ENCODE measurements at places on chromosomes 7 and 10.

DNA sequence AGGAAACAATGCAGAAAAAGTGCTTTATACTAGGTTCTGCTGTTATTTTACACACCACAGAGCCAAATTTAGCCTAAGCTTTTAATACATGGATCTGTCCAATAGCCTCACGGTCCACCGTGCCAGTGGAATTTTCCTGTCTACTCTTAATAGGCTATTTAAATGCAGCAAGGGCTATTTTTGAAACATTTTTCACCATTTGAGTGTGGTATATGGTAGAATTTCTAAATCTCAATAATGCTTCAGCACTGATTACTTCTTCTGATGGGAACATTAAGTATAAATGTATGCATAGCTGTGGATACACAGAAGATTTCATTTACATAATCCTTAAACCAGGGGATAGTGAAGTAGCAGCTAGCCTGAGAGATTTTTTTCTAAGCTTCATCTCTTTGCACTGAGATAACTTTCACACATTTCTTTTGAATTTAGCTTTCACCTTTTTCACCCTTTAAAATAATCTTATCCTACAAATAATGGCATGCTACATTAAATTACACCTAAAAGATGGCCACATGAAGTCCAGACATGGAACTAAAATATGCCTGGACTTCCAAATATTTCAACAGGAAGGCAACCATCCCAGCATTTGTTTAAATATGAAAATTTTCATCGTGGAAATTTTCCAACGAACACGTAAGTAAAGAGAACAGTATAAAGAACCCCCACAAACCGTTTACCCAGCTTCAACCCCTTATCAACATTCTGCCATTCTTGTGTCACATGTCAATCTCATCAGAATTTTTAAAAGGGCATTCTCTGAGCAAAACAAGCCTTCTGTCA is 45.4 kb downstream of the AMPH start:
- no peak for DNase-seq

DNA sequence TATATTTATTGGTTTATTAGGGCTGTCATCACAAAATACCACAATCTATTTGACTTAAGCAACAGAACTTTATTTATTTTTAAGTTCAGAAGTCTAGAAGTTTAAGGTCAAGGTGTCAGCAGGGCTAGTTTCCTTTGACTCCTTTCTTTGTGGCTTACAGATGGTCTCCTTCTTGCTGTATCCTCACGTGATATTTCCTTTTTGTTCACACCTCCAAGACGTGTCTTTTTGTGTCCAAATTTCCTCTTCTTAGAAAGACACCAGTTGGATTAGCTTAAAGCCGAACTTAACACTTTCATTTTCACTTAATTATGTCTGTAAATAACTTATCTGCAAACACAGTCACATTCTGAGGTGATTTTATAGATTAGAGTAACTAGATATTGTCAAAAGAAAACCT is 631.4 kb upstream of the POT1 start:
- no peak for DNase-seq

GRCh38 chr7:3243256-3243655 is 57.8 kb upstream of the SDK1 start:
- no peak for DNase-seq

GRCh38 chr7:52260046-52260665 is 775.3 kb upstream of the POM121L12 start:
- no peak for DNase-seq

- DNase-seq, result no peak
Measured at GRCh38 chr10:553233-553632, 136.2 kb downstream of the DIP2C start.

DNA sequence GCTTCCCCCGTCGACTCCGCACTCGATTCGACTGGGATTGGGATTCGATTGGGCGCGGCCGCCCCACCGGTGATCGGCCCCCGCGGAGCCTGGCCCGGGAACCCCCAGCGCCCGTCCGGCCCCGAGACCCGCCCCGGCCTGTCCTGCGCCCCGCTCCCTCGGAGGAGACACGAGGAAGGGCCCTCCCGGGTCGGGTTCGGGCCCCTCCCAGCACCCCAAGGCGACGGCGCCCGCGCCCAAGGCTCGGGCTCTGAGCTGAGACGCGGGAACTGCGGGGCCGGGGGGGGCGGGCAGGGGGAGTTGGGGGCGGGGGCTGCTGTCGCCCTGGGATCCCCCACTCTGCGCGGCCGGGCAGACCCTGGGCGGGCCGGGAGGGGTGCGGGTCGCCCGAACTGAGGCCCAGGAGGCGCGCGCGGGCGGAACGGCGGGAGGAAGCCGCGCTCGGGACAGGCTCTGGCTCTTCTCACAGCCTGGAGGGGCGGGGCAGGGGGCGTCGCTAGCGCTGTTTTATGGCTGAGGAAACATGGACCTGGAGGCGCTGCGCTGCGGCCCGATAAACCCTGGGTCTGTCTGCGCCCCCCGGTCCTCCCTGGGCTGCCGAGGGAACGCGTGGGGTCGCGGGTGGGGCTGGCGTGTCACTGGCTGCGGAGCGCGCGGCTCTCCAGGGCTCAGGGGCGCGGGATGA is 1.7 kb upstream of the NKX6-2 start:
- DNase-seq, result no peak

DNA sequence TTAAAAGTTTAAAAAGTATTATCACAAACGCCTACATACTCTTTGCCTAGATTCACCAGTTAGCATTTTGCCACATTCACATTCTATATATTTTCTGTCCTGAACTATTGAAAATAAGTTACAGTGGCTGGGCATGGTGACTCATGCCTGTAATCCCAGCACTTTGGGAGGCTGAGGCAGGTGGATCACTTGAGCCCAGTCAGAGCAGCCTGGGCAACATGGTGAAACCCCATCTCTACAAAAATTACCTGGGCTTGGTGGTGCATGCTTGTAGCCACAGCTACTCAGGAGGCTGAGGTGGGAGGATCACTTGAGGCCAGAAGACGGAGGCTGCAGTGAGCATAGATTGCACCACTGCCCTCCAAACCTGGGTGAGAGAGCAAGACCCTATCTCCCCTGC is 5.3 kb downstream of the ARPC1A start:
- no peak for DNase-seq

DNA sequence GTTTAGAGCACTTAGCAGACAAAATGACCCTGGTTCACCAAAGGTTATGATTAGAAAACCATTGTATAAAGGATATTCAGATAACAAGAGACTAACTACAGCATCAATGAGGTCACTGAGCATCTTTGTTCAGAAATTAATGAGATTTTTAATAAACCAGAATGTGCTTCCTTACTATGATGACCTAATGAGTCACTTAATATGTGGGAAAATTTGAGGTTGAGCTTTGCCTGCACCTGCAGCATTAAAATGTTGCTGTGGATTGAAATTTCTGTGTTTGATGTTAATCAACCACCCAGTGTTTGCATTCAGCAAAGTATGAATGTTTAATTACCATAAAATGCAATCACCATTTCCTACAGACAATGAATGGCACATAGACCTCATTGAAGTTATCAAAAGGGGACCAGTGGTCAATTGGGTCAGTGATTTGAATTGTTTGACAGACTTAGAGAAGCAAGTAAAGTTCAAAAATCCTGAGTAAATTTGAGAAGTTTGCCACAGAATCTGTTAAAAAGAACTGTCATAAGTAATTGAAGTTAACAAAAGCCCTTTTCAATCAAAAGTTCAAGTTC is 45.8 kb downstream of the EXOC6 start:
- no peak for DNase-seq

GRCh38 chr7:69656890-69657289 is 58.6 kb downstream of the AUTS2 start:
- no peak for DNase-seq

GRCh38 chr10:4576206-4576605 is 249.8 kb upstream of the AKR1E2 start:
- no peak for DNase-seq

DNA sequence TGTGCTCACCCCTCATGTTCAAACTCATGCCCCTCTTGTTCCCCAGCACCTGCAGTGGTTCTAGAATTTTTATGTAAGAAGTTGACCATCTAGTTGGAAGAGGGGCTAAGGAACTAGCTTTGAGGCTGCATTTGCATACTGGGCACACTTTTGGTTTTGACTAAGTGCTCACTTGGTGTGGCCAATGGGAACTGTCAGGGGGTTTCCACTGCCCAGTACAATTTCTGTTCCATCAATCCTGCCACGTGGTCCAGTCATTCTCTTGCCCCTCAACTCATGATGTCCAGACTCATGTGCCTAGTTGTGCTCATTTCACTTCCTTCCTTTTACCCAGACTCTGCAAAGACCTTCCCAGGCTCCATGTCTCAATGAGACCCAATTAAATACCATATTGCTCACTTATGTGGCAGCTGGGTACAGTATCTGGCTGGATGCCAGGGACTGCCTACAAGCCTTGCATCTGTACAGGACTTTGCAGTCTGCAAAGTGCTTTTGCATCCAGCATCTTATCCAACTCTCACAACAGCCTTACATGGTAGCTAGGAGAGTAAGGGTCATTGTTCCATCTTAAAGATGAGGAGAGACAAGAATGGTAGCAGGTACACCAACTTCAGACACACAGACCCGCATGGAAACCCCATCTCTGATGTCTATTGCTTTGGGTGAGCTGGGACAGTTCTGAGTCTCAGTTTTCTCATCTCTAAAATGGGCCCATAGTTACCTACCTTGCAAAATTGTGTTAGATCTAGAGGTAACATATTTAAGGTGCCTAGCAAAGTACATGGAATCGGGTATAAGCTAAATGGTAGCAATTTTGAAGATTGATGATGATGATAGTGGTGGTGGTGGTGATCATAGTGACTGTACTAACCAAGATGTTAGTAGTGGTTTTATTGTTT is 30.1 kb upstream of the KCNMA1 start:
- peak; percentile 77 for DNase-seq

GRCh38 chr7:117715784-117716445 is 157.3 kb downstream of the CTTNBP2 start:
- no peak for DNase-seq

- no peak for DNase-seq
Measured at GRCh38 chr7:142611566-142612236, 137.6 kb upstream of the PRSS1 start.

DNA sequence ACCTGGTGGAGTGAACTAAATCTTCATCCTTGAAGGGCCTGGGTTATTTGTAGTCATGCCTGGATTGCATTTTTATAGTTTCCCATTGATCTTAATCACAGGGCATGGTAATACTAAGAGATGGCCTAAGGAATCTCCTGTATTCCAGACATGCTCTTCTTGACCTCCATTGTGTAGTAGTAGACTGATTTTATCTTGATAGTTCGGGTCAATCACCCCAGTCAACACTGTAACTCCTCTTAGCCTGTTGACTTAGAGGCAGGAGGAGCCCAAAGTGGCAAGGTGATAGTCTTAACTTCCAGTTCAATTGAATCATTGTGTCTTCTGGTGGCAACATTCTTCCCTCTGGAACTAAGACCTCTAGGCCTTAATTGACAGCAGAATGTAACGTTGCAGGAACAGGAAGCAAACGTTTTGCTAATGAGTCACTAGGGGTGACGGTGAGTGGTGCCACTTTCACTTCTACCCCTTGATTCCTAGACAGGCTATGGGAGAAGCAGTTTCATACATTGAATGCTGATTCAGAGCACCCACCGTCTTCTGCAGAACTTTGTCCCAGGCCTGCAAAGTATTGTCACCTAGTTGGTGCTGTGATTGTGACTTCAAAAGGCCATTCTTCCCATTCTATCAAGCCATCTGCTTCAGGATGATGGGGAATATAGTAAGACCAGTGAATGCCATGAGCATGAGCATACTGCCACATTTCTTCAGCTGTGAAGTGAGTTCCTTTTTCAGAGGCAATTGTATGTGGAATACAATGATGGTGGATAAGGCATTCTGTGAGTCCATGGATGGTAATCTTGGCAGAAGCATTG is 24.0 kb upstream of the PAPSS2 start:
- peak; percentile 62 for DNase-seq

- no peak for DNase-seq
Measured at GRCh38 chr7:12467837-12468236, 64.2 kb upstream of the VWDE start.

DNA sequence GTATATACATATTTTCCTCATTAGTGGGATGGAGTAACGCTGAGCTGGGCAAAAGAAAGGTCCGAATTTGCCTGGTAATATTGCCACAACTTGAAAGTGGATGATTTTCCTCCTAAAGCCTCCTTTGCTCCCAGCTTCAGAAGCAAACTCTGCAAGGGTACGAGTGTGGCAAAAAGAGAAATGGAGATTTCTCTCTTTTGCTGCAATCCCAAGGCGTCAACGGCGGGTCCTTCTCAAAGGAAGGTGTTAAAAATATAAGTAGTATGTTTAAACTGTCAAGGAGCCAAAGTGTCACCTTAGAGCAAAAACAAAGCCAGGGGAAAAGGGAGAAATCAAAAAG is 12.4 kb upstream of the HOXA2 start:
- no peak for DNase-seq

DNA sequence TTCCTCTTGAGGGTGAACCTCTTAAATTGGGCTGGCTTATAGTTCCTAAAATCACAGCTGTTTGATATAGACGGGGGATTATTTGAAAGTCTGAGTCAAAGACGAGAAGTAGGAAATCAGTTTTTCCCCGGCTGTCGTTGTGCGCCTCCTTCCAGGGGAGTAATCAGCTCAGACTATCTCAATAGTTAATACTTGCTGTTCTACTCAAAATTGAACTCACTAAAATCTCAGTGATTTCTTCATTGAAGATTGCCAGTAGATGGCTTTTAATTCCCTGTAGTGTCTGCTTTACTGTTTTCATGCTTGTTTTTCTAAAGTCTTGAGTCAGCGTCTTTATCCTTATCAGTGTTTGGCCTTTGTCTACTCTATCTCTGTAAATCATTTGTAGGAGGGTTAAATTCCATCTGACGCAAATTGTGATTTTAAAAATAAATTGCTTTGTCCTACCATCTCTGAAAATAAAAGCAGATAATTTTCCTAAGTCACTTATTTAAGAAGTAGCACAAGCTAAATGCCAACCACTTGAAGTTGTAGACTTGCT is 47.3 kb downstream of the CNNM2 start:
- no peak for DNase-seq

DNA sequence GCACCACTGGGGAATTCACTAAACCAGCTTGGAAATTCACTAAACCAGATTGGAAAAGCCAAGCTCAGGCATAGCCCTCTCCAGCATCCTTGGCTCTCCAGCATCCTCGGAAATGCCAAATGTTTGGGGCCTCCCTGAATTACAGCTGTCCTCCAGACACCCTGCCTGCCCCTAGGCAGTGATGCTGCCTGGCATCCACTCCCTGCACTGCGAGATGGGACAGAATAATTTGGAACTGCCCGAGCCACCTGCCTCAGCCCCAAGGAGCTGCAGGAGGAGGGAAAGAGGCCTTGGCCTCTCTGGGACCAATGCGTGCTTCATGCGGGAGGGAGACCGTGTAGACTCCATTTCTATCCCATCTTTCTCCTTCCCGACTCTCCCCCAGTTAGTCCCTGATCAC is 64.3 kb downstream of the INSIG1 start:
- DNase-seq, result no peak

DNA sequence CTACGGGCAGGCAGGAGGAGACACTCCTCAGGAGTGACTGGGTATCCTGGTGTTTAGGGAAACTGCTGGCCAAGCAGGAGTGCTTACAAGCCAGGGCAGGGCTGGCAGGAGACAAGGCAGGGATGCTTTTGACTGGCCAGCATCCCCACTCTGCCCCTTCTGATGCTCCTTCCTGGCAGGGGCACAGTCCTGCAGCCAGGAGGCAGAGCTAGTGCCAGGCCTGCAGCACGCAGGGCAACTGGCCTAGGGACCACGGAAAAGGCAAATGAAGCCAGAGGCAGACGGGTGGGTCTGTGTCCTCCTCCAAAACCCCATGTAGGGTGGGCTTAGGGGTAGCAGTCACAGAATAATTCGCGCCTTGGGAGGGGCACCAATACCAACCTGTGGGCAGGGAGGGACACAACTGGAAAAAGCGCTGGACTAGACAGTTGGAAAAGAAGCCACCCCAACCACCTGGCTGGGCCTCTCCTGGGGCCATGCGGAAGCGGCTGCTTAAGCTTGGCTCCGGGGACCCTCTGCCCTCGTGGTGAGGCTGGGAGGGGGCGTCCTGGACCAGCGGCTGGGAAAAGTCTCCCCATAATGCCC is 4.8 kb downstream of the IMPDH1 start:
- no peak for DNase-seq
